ENCODE measurements at places on chromosomes 3 and 15.

- no peak for DNase-seq
Measured at GRCh38 chr3:135263331-135263730, 468.3 kb downstream of the EPHB1 start.

DNA sequence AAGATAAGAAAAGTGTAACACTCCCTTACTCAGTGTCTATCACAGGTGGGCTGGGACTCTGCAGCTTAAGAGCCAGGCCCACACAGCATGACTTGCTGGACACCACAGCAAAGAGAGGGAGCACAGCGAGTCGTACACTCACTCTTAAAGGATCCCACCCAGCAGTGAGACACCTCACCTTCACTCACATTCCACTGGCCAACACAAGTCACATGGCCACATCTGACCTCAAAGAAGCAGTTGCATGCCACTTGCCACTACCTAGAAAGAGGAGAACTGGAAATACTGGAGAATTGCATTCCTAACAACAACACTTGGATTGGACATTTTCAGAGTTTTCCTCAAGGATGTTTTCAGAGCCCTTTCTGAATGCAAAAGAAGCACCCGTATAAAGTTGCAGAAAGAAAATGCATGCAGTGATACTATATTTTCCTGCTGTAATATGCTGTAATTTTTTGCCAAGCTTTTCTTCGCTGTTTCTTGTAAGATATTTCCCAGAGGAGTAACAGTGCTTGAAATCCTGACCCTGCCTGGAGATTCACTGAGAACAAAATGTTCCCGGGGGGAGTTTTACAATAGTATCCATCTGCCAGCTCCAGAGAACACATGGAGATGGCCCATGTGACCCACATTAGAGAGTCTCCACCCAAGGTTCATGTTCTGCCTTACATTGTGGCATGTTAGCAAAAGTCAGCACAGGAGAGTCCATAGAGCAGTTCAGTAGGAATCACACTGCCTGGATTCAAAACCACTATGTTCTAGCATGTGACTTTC lies 42.2 kb downstream of the TRIM42 start:
- no peak for DNase-seq

DNA sequence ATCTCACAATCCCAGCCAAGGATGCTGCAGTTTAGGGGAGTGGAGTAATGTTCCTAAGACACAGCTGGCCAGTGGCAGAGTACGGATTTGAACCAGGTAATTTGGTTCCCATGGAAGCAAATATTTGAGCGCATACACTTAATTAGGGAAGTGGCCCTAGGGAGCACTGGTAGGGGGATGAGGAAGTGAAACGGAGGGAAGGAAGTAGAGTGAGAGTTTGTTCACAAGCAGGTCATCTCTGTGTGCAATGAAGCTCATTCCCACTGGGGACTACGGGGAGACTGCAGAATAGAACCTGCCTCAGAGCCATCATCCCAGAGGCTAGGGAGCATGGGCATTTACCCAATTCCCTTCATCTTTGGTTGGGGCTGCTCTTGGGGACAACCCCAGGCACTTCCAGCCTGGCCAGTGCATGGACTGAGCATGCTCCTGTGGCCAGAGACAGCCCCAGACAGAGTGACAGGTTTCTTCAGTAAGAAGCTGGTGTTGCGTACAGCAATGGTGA lies 317.2 kb upstream of the PROK2 start:
- peak; percentile 97 for DNase-seq

GRCh38 chr3:51257870-51258269 lies 127.2 kb upstream of the MANF start:
- DNase-seq: peak; percentile 24

- DNase-seq: no peak
Measured at GRCh38 chr3:46868948-46869347, 5.7 kb upstream of the MYL3 start.

GRCh38 chr3:194928831-194929577 lies 243.3 kb downstream of the FAM43A start:
- peak; percentile 95 for DNase-seq
